ENCODE measurements at places on chromosomes 7 and 10.

- peak; percentile 55 for DNase-seq
These were observed 218.0 kb upstream of the IGFBP3 start for GRCh38 chr7:46139079-46139478.

DNA sequence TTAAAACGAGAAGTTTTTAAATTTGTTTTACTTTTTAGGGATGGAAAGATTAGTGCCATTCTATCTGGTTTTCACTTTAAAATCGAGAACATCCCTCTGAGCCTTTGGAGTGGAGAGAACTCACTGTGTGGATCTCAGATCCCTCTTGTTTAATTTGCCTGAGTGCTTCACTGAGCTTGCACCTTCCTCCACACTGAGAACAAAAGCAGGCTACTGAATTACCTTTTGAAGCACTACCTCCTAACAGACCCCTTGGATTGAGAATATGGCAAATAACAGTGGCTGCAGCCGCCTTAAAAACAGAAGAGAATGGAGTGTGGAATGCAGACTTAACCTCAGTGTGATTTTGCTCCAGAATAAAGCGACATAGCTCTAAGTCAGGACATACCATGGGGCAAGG is 204.7 kb downstream of the CNTNAP2 start:
- DNase-seq, result no peak

DNA sequence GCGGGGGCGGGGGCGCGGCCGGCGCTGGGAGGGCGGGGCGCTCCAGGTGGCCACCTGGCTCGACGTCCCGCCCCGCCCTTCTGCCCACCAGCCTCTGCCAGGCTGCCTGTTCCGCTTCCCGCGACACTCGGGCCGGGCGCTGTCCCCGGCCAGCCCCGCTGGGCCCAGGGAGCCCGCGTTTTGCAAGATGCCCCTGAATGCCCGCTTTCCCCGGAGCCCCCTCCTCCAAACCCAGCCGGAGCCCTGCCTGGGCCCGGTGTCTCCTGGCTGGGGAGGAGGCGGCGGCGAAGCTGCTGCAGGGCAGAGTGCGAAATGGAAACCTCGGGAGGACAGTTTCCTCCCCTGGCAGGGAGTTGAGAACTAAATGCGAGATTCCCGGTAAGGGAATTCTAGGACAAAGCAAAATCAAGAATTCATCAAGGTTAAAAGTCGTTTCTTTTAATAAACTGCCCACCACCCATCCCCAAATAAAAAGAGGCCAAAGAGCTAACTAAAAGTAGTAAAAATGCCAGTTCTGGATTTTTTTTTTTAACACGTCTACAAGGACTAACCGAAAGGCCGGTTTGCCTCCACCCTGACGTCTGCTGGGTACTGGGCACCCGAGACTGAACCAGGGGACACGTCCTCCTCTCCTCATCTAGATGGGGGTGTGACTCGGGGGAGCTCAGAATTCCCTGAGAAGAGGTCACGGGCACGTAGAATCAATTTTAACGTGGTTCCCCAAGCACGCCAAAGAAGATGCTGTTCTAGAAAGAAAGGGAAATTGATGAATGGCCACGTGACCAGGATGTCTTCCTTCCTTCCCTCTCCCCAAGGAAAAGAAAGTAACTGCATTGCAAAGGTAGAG is 200.4 kb upstream of the NFE2L3 start:
- DNase-seq, result no peak

GRCh38 chr10:49362596-49363260 is 33.2 kb downstream of the DRGX start:
- no peak for DNase-seq

DNA sequence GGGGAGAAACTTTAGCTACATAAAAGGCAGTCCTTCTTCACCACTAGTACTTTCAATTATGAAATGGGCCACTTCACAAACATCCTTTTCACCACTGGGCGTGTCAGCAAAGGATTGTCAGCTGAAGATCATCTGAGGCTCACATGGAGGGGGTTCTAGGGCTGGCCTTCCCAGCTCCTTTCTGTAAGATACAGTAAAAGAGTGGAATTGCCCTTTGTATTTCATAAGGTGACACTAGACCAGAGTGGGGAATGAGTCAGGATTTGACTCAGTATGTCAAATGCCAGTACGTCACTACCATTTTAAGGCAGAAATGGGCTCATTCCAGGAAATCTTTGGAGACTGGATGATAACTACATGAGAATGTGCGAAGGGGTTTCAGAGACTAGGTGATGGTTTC is 21.2 kb upstream of the BLOC1S2 start:
- no peak for DNase-seq

Measured in GM04504 (cell line).